ENCODE measurements at places on chromosomes 6 and 20. TPM values are rescaled to one million over a fixed set of nuclear protein-coding genes. Genes with fewer than 3 reads are reported as not detected.

Gene SMOC2
- 0.14 TPM for total RNA-seq

Gene PRL
- not detected for total RNA-seq

Gene OPRL1
- 0.34 TPM for total RNA-seq

Gene HLA-DRB5
- total RNA-seq, result not detected

Gene TRIM15
- not detected for total RNA-seq

Gene STK4
- 43.4 TPM for total RNA-seq

Gene OLIG3
- total RNA-seq, result not detected

Gene ADGRG6
- total RNA-seq, result 13.0 TPM

Gene PNPLA1
- total RNA-seq, result 0.36 TPM

Gene PPIL6
- 21.2 TPM for total RNA-seq

Gene RAET1G
- 65.6 TPM for total RNA-seq

Gene ZGPAT
- 16.7 TPM for total RNA-seq

Gene WFDC2
- 12.0 TPM for total RNA-seq

Gene NMBR
- total RNA-seq, result under 0.01 TPM

Gene PLCB4
- 1.0 TPM for total RNA-seq

Gene ECT2L
- 0.34 TPM for total RNA-seq

Gene GPR63
- total RNA-seq, result 0.68 TPM

Gene CENPB
- 67.3 TPM for total RNA-seq

Gene HLA-DMB
- not detected for total RNA-seq

Gene TSPYL4
- 2.1 TPM for total RNA-seq

Gene IMPG1
- total RNA-seq, result not detected

Gene RAET1L
- 9.3 TPM for total RNA-seq

Gene PABPC1L
- 6.8 TPM for total RNA-seq
